ENCODE measurements at places on chromosomes 12 and 14.

- no peak for DNase-seq
Measured at GRCh38 chr12:32110942-32111341, 4.3 kb downstream of the BICD1 start.

DNA sequence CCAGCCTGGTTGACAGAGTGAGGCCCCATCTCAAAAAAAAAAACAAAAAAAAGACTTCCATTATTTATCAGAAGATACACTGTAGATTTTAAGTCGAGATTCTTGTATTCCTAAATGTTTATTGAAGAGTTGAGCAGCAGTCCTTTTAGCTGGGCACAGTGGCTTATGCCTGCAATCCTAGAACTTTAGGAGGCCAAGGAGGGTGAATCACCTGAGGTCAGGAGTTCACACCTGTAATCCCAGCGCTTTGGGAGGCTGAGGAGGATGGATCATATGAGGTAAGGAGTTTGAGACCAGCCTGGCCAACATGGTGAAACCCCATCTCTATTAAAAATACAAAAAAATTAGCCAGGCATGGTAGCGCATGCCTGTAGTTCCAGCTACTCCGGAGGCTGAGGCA, 57.6 kb downstream of the HEATR5A start:
- no peak for DNase-seq

DNA sequence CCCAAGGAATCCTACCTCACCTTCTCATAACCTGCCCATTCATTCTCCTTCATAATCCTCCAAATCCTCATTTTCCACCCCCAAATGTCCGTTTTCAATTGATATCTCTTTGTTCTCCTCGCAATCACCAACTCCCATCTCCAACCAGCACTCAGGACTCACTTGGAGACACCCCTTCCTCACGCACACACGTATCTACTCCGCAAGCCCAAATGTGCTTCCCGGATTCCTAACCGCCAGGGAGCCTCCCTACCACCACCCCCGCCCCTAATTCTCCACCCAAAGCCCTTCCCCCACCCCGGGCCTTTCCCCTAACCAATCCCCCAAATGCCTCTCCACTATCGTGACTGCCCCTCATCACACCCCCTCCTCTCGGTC, 304 bp downstream of the KCTD10 start:
- no peak for DNase-seq

DNA sequence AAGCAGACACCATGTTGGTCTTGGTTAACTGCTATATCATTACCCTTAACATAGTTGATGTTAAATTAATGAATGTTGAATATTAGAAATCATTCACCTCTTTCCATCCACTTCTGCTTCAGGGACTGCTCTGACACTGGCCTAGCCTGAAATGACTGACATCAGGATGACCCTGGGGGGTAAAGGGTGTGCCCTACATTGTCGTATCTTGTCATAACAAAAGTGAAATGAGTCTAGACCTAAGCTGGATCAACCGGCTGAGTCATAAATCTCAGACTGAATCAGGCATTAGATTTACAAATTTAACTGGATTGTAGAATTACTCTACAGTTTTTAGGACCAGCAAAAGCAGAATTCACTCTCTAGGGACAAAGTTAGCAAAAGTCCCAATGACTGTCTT, 35.3 kb downstream of the KICS2 start:
- no peak for DNase-seq

DNA sequence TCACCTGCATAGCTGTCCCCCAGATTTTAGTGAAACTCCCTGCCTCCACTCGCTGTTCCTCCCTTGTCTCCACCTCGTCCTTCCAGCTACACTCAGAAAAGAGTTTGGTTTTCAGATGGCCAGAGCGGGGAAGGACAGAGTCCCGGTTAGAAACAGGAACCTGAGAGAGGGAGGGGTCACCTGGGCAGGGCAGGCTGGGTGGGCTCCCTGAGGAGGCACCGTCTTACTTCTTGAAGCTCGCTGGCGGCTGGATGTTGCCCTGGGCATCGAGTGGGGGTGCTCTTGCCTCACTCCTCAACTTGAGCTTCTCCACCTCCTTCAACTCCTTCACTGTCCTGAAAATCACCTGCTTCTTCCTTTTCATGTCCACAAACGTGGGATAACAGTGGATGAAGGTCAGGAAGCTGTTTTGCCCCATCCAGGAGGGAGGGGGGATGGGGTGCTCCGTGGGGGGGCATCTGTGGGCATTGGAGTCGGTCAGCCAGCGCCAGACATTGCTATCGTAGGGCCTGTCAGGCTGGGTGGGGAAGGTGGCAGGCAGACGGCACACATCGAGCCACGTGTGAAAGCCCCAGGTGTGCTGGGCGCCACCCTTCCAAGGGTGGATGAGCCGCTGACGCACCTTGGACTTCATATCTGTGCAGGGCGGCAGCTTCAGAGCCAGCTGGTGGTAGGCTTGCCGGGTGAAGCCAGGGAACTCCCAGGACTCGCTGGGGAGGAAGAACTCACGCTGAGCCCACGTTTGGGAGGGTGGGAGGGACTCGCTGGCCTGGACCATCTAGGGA, 2.0 kb downstream of the TEX52 start:
- no peak for DNase-seq

- DNase-seq: no peak
Measured at GRCh38 chr12:75058228-75058627, 151.4 kb downstream of the KCNC2 start.

- peak; percentile 57 for DNase-seq
Measured at GRCh38 chr14:72476657-72477499, 417.0 kb downstream of the DPF3 start.

GRCh38 chr14:69666112-69666511, 54.7 kb downstream of the SUSD6 start:
- DNase-seq: no peak
